ENCODE measurements at places on chromosomes 13 and 19.

- no peak for DNase-seq
Observed at GRCh38 chr19:38409631-38410133, 6.8 kb downstream of the FAM98C start.

DNA sequence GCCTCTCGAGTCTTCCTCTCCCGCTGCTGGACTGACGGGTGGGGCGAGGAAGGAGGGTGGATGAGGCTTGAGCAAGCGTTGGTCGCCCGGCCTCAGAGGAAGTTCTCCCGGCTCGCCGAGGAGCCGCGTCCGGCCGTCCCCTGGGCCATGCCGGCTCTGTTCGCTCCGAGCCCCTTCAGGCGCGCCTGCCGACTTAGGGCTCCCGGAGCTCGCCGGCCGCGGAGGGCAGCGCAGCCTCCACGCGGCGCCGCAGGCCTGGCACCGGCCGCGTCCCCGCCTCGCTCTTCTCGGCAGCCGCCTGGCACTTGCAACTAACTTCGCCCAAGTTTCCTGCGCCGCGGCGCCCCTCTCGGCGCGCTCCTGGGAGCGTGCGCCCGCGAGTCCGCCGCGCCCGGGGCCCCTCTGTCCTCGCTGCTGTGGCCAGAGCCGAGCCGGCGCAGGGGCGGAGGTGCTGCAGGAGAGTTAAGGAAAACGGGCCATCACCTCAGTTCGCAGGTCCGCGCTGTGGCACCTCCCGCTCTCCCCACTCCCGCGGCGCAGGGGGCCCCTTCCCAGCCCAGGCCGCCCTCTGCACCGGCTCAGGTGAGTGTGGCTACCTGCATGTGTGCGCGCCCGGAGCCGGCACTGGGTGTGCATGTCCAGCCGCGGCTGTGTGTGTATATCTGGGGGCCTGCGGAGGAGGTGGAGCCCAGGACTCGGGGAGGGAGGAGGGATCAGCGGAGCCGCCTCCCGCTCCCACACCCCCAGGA is 641 bp upstream of the SOX21 start:
- DNase-seq, result peak; percentile 39

DNA sequence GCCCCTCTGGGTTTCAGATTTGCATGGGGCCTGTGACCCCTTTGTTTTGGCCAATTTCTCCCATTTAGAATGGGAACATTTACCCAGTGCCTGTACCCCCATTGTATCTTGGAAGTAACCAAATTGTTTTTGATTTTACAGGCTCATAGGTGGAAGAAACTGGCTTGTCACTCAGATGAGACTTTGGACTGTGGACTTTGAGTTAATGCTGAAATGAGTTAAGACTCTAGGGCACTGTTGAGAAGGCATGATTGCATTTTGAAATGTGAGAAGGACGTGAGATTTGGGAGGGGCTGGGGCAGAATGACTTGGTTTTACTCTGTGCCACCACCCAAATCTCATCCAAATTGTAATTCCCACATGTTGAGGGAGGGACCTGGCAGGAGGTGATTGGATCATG is 258.8 kb downstream of the NHLRC3 start:
- DNase-seq, result no peak

GRCh38 chr13:35995136-35995535 is 136.0 kb downstream of the DCLK1 start:
- no peak for DNase-seq

DNA sequence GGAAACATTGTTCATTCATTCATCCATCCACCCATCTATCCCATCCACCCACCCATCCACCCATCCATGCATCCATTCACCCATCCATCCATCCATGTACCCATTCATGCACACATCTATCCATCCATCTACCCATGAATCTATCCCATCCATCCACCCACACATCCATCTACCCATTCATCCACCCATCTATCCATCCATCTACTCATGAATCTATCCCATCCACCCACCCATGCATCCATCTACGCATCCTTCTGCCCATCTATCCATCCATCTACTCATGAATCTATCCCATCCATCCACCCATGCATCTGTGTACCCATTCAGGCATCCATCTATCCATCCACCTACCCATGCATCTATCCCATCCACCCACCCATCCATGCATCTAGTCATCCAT is 51.6 kb upstream of the URI1 start:
- no peak for DNase-seq

DNA sequence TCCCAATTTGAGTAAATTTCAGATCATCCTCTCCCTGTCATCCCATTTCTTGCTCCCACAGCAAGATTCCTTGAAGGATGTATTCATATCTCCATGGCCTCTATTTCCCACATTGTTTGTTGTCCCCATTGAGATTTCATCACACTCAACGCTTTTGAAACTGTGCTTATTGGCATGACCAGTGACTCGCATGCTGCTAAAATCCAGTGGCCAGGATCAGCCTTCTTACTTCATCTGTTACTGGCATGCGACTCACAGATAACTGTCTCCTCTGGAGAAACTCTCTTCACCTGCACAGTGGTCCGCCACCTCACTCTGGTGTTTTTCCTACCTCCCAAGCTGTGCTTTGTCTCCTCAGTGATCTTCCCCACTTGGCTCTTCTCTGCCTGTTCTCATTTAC is 95.8 kb downstream of the WASF3 start:
- DNase-seq, result no peak

DNA sequence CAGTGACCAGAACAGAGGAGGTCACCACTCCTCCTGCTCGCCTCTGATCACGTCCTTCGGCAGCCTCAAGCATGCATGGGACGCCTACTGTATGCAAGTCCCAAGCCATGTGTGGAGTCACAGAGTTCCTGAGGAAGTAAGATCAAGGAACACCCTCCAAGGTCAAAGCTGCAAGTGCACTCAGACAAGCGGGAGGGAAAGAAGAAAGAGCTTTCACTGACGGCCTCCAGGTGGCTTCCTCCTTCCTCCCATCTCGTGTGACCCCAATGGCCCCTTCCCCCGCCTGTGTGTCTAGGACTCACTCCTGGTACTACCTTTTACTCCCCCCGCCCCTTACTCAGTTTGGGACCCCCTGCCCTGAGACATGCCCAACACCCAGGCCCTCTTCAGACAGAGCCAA is 6.1 kb downstream of the HAUS8 start:
- no peak for DNase-seq

DNA sequence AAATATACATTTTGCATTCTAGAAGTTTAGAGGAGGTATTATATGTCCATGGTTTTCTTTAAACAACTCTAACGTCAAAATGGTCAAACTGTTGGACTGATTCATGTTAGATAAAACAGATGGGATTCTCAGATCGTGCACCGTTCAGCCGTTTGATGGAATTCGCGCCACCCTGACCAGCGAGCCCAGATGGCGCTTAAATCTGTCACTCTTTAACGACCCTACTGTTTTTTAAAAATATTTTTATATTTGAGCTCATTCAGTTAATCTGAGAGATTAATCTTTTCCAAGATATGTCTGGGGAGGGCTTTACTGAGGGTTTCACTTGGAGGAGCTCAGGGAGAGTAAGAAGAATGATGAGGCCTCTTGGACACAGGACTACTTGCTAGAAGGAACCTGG is 164.4 kb downstream of the TM9SF2 start:
- no peak for DNase-seq

- DNase-seq, result no peak
Observed at GRCh38 chr13:51192348-51192747, 29.9 kb upstream of the FAM124A start.
